ENCODE measurements at places on chromosomes 4 and X.
A peak's percentile ranks its signal among the peaks of the same experiment; 100 is the strongest.

- no peak for DNase-seq
These were observed 148.6 kb upstream of the CNKSR2 start for GRCh38 chrX:21225643-21226042.

GRCh38 chr4:138204507-138204906 is 37.6 kb downstream of the SLC7A11 start:
- no peak for DNase-seq

- DNase-seq, result no peak
These were observed 15.1 kb upstream of the GABRA2 start for GRCh38 chr4:46404981-46405380.

- DNase-seq, result no peak
These were observed 110.2 kb upstream of the STX18 start for GRCh38 chr4:4651811-4652755.

DNA sequence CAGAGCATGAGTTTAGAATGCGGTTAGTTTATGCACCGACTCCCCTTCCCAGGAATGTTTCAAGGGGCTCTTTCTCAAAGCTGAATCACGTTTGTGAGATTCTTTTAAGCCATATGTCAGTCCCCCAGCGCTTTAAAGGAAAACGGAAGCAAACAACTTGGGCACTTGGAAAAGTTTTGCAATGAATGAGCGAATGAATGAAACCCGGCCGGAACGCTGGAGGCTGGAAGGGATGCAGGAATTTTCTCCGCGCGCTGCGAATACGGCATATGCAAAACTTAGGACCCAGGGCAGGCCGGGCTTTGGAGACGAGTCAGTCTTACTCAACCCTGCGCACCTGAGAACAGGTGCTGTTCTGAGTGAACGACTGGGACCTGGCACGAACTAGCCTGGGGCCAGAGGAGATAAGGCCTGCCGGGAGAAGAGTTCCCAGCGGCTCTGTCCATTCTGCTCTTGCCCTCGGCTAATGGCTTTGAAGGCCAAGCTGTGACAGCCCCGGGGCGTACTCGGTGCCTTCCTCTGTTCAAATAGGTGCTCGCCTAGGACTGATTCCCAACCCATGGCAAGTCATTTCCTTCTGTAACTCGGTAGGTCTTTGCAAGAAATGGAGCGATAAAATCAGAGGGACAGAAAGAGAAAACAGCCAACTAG is 743 bp upstream of the NRK start:
- DNase-seq, result no peak

DNA sequence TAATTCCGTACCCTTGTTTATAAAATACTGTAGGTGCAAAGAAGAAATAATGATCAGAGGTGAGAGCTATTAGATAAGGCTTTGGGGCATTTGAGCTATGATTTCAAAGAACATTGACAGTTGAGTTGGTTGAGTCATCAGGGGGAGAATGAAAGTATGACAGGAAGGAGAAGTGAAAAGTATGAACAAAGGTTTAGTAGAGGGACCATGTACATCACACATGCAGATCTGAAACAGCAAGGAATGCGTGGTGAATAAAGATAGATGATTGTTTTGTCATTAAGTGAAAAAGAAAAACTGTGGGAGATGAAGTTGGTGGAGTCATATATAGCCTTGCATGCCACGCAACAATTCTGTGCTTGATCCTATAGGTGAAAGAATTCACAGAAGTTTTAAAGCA is 163.1 kb downstream of the ARAP2 start:
- DNase-seq, result no peak

DNA sequence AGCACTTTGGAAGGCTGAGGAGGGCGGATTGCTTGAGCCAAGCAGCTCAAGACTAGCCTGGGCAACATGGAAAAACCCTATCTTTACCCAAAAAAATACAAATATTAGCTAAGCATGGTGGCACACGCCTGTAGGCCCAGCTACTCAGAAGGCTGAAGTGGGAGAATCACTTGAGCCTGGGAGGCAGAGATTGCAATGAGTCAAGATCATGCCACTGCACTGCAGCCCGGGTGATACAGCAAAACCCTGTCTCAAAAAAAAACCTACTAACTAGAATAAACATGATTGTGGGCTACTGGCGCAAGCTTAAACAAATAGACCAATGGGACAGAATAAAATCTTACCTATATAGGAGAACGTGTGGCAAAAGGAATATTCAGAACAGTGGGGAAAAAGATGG is 7.3 kb downstream of the CDKL2 start:
- no peak for DNase-seq

DNA sequence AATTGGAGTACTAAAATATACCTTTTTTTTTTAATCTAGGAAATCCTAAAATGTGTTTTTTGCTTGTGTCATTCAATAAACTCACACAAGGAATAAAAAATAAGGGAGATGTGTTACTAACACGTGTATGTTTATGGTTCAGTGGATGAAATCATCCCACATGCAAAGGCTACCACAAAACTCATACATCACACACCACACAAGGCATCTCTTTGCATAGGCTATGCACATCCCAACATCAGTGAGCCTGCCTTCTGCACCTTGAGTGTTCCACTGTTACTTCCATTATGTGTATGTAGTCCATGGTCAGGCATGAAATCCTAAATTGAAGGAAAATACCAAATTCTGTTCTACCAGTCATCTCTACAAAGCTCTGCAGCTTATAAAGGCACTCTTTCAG is 213.1 kb downstream of the DCTD start:
- DNase-seq, result no peak

GRCh38 chr4:42483426-42484379 is 86.4 kb downstream of the SHISA3 start:
- no peak for DNase-seq

DNA sequence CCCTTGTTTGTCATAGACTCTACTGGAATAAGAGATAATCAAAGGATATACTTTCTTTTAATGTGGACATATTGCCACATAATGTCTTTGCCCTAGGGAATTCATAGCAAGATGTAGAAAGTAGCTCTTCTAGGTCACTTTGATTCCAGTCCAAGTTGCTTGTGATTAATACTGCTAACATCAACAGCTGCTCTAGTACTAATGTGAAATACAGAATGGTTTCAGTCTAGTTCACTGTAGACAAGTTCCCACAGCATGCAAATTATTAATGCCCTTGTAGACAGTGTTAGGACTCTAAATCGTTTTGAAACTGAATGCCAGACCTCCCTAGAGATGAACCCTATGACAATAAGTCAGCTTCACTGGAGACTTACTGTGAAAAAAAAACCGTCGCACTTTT is 494.6 kb upstream of the ATOH1 start:
- no peak for DNase-seq

GRCh38 chrX:13088156-13088487 is 43.7 kb upstream of the FAM9C start:
- peak; percentile 31 for DNase-seq

DNA sequence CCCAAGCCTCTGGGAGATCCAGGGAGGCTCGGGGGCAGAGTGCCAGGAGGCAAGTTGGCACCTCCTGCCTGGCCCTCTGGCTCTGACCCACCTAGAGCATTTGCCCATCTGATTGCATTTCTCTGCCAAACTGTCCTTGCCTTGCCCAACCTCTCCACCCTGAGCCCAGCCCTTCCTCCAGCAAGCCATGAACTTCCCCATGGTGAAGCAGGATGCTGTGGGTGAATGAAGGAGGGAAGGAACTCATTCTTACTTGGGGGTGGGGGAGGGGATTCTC is 9.3 kb upstream of the CNGA2 start:
- no peak for DNase-seq

- no peak for DNase-seq
These were observed 155.8 kb downstream of the RPA4 start for GRCh38 chrX:97039363-97040029.

GRCh38 chr4:6410664-6411063 is 61.8 kb downstream of the PPP2R2C start:
- no peak for DNase-seq

GRCh38 chr4:173502282-173502681 is 27.7 kb downstream of the HAND2 start:
- no peak for DNase-seq

- DNase-seq, result peak; percentile 7
These were observed 32.7 kb upstream of the GLRA2 start for GRCh38 chrX:14496674-14497073.

GRCh38 chr4:10181745-10182445 is 65.3 kb upstream of the WDR1 start:
- DNase-seq, result no peak

GRCh38 chr4:99991741-99992140 is 41.7 kb upstream of the H2AZ1 start:
- DNase-seq, result no peak

GRCh38 chrX:12610079-12610478 is 181.1 kb upstream of the PRPS2 start:
- DNase-seq, result no peak

GRCh38 chrX:69264158-69264581 is 98.9 kb upstream of the PJA1 start:
- no peak for DNase-seq

DNA sequence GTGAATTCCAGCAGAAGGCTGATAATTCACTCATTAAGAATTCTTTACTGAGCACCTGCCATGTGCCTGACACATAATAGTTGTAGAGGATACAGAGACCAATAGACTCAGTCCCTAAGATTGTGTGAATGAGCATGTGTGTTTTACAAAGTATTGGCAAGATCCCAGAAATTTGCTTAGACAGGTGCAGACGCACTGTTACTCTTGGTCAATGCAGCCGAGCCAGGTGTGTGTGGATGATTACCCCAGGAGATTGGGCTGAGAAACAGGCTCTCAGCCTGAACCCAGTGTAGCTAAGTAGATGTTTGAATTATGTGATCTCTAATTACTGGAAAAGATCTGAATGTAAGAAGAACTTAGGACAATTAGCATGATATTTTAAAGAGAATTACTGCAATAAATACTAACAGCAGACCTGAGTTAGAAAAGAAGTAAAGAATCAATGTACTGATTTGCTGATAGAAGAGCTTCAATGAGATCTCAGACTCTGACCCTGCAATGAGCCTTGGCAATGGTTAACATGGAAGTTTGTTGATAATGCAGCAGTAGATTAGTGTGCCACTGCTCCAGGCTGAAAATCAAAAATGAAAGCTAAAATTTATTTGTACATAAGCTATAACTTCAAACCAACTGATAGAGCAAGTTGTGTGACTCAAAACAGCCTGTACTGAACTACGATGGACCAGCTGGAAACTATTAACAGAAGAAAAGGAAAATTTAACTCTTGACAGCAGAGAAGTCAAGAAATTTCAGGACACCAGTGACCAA is 32.2 kb upstream of the NDST4 start:
- DNase-seq, result no peak

DNA sequence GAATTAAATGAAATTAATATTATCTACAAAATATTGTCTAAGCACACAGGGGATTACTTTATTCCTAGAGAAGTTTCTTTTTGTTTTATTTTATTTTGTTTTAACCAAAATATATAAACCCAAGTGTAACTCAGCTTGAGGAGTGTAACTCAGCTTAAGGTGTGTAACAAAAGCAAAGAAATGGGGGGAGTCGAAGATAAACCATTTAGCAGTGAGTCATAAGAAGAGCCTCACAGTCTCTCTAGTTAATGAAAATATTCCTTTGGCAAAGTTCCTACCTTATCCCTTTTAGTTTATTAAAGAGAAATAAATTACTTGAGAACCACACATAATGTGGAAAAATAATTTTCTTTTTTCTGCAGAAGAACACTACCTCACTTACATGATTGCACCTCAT is 261.8 kb downstream of the KCTD8 start:
- DNase-seq, result no peak

GRCh38 chr4:123996718-123997510 is 600.3 kb downstream of the SPRY1 start:
- DNase-seq, result no peak

DNA sequence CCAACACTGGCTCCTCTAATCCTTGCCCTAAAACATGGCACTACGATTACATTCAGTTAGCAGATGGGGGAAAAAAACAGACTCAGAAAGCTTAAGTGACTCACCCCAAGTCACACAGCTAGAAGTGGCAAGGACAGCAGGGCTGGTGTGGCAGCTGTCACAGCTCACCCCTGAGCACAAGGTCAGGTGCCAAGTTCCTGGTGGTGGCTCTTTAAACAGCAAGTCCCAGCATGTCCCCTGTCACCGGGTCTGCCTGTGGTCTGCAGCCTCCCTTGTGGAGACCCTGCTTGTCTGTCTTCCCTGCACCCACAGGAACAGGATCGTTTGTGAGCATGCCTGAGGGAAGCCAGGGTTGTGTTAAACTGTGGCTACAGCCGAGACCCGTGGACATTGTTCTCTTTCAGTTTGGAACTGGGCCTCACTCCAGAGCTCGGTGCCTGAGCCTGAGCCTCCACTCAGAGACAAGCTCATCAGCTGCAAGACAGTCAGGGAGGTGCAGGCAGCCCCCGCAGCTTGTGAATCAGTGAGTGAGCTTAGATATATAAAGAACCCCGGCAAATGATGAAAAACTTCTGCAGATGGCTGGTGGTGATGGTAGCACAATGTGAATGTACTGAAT is 260.8 kb downstream of the BCOR start:
- no peak for DNase-seq

GRCh38 chr4:88028946-88029345 is 21.5 kb downstream of the PKD2 start:
- no peak for DNase-seq

- no peak for DNase-seq
These were observed 693 bp downstream of the COL4A6 start for GRCh38 chrX:108437349-108438109.

DNA sequence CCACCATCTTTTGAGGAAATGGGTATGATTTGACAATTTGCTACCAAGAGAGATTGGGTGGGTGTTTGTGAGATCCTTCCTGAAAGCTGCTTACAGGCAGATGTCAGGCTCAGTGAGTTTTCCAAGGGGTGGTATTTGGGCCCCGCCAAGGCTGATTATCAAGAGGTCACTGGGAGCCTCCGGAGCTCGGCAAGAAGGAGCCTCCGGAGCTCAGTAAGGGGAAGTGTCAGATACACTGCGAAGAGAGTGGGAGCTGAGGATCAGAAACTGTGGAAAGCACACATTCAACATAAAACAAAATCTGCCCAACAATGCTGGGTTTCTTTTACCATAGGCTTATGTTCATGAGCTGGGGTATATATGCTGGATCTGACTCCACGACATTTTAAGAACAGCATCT is 714 bp downstream of the RTL3 start:
- DNase-seq, result no peak

- DNase-seq, result no peak
These were observed 7.6 kb downstream of the ZIC3 start for GRCh38 chrX:137573324-137574101.
